ENCODE measurements at places on chromosomes 3 and 15. TPM values are rescaled to one million over a fixed set of nuclear protein-coding genes. Genes with fewer than 3 reads are reported as not detected.

Gene GOLGA6L7
- polyA plus RNA-seq: not detected

DNA sequence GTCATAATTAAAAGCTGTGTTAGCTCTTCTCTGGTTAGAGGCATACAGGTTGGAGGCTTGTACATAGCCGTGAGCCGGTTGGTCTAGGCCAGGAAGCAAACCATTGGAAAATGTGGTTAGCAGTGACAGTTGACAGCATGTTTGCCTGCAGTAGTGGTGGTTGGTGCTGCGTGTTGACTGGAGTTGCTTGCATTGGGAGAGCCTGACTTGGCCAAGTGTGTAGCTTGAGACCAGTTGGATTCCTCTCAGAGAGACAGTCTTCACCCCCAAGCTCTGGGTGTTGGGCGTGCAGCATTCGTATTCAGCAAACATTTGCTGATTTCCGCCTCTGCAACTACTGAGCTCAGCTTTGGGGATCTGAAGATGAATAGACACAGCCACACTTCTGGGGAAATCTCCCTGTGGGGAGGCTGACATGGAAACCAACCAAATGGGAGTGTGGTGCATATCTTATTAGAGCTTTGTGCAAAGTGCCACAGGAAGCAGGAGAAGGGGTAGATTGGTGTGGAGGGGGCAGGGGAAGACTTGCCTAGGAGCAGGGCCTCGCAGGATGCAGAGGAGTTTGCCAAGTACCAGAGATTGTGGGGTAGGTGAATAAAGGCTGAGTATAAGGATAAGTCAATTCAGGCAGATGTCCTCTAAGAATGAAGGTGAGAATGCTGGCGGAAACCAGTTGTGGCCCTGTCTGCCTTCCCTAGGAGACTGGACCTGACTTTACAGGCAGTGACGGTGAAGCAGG, 83.5 kb downstream of the IGF1R start:
- no peak overlapping the region for H3K4me3 ChIP-seq
- peaks cover 36% of the 10 kb centered on the region for H3K4me1 ChIP-seq
- no peaks in the 10 kb centered on the region for H3K36me3 ChIP-seq
- no peak for DNase-seq
- H3K27me3 ChIP-seq: no peaks in the 10 kb centered on the region

DNA sequence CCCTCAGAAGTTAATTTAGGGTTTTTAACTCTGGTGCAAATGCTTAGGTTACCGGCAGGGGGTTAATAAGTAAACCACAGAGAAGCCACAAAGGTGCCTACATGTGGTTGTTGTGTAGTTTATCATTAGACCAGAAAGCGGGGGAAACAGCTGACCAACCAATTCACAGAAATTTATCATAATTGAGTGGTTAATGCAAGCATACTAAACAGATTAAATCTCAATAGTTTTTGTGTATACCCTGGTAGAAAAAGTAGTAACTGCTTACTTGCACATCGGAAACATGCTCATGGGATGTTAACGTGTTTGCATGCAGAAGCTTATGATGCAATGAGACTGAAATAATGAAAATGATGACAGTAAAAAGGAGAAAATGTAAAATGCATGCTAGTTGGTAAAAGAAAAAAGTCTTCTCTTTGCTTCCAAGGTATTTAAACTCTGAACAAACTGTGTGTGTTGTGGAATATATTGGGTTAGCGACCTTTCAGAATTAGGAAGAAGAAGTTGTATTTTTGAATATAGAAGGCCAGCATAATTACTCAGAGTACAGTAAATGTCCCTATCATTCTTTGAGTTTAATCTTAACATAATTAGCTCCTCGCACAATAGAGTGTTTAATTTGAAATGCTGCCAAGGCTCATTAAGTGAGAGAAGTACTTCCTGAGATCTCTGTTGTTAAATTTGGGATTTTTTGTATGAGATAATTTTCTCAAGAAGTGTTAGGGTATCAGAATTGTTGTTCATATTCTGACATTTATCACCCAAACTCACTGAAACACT, 316.2 kb downstream of the PTPRG start:
- H3K4me3 ChIP-seq: no peak overlapping the region
- no peak for DNase-seq
- peaks cover 8% of the 10 kb centered on the region for H3K4me1 ChIP-seq
- no peak overlapping the region for H3K27ac ChIP-seq
- no peaks in the 10 kb centered on the region for H3K36me3 ChIP-seq

- H3K4me3 ChIP-seq: no peak overlapping the region
- H3K27me3 ChIP-seq: no peaks in the 10 kb centered on the region
- no peak overlapping the region for H3K27ac ChIP-seq
Observed at GRCh38 chr3:28799084-28799483, 450.5 kb upstream of the AZI2 start.

- no peak for DNase-seq
- H3K27ac ChIP-seq: no peak overlapping the region
- no peaks in the 10 kb centered on the region for H3K27me3 ChIP-seq
- H3K36me3 ChIP-seq: peaks cover 9% of the 10 kb centered on the region
- H3K4me1 ChIP-seq: no peaks in the 10 kb centered on the region
Observed at GRCh38 chr15:73983211-73983727, 8.8 kb downstream of the STOML1 start.

DNA sequence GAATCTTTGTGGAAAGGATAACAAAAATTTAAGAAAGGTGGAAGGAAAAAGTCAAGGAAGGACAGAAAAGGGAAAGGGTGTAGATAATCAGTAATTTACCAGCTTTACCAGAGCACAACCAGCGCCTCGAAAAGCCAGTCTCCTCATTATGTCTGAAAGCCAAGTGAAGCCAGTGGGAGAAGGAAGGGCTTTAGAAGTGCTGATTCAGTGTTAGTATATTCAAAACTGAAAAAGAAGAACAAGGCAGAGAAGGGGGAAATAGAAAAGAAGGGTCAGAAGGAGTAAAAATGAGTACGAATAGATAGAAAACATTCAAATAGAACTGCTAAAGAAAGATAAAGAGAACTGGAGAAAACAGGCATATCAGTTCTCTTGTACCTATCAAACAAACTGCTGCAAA, 4.1 kb downstream of the PBRM1 start:
- H3K4me1 ChIP-seq: peaks cover 39% of the 10 kb centered on the region
- H3K27ac ChIP-seq: peak overlapping the region; percentile 64
- H3K36me3 ChIP-seq: peaks cover 18% of the 10 kb centered on the region
- H3K4me3 ChIP-seq: no peak overlapping the region
- peaks cover 12% of the 10 kb centered on the region for H3K27me3 ChIP-seq

Gene CHL1
- not detected for polyA plus RNA-seq

- H3K27me3 ChIP-seq: no peaks in the 10 kb centered on the region
- H3K4me3 ChIP-seq: no peak overlapping the region
- no peak overlapping the region for H3K27ac ChIP-seq
- no peaks in the 10 kb centered on the region for H3K4me1 ChIP-seq
- no peak for DNase-seq
Observed at GRCh38 chr3:78668302-78668701, 1099.5 kb downstream of the ROBO1 start.

GRCh38 chr15:62928242-62928999, 114.1 kb upstream of the TPM1 start:
- no peak overlapping the region for H3K27ac ChIP-seq
- H3K4me1 ChIP-seq: no peaks in the 10 kb centered on the region
- H3K4me3 ChIP-seq: no peak overlapping the region
- no peaks in the 10 kb centered on the region for H3K36me3 ChIP-seq

- no peaks in the 10 kb centered on the region for H3K4me1 ChIP-seq
- no peak overlapping the region for H3K4me3 ChIP-seq
- H3K27me3 ChIP-seq: peaks cover 5% of the 10 kb centered on the region
- H3K36me3 ChIP-seq: no peaks in the 10 kb centered on the region
- DNase-seq: no peak
- no peak overlapping the region for H3K27ac ChIP-seq
Observed at GRCh38 chr3:179297971-179298725, 24.7 kb upstream of the ZNF639 start.

DNA sequence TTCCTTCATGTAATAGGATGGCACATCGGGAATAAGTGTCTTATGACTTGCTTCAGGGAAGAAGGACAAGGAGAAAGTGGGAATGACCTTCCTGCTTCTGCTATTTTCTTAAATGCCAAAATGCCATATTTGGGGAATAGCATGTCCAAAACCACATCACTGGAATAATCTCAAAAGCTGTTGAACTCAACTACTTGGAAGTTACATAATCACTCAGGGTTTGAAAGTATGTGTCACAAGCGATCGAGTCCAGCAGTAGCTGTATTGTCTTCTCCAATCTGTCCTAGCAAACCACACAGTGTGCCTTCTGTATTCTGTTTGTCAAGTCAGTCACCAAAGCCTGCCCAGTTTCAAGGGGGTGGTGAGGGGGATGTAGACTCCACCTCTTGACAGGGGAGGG, 58.3 kb upstream of the GADL1 start:
- H3K27ac ChIP-seq: no peak overlapping the region
- H3K36me3 ChIP-seq: no peaks in the 10 kb centered on the region
- DNase-seq: no peak

DNA sequence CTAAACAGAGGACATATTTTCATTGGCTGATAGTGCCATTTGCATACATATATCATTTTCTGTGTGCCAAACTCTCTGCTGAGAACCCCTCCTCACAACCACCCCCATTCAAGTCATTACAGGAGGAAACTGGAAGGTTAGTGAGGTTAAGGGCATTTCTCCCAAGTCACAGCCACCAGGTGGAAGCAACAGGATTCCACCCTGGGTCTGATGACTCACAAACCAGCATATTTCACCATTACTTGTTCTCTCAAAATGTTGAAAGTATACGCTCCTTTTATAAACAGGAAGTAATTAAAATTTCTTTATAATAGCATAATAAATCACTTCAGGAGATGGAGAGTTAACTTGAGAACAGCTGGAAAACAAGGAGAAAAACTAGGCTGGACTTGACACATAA, 398.6 kb upstream of the WNT5A start:
- peaks cover 1% of the 10 kb centered on the region for H3K27me3 ChIP-seq
- H3K4me1 ChIP-seq: no peaks in the 10 kb centered on the region
- no peak overlapping the region for H3K27ac ChIP-seq
- DNase-seq: no peak
- H3K36me3 ChIP-seq: no peaks in the 10 kb centered on the region

GRCh38 chr15:99507504-99508310, 58.1 kb upstream of the MEF2A start:
- peak overlapping the region; percentile 68 for H3K27ac ChIP-seq
- H3K27me3 ChIP-seq: peaks cover 9% of the 10 kb centered on the region
- peak overlapping the region; percentile 53 for H3K4me3 ChIP-seq
- peaks cover 60% of the 10 kb centered on the region for H3K4me1 ChIP-seq

Gene PAK6
- 2.0 TPM for polyA plus RNA-seq

Gene HACD2
- polyA plus RNA-seq: 37.0 TPM

GRCh38 chr3:30890907-30891306, 3.6 kb downstream of the GADL1 start:
- no peak overlapping the region for H3K27ac ChIP-seq
- DNase-seq: no peak
- H3K4me3 ChIP-seq: no peak overlapping the region
- peaks cover 19% of the 10 kb centered on the region for H3K4me1 ChIP-seq

Gene CHAC1
- 0.77 TPM for polyA plus RNA-seq

GRCh38 chr3:108473711-108474110, 36.7 kb downstream of the MYH15 start:
- H3K4me3 ChIP-seq: no peak overlapping the region
- DNase-seq: no peak
- H3K27me3 ChIP-seq: peaks cover 13% of the 10 kb centered on the region
- no peak overlapping the region for H3K27ac ChIP-seq

Gene ARL14
- not detected for polyA plus RNA-seq

Gene KCNMB3
- 0.20 TPM for polyA plus RNA-seq

- H3K36me3 ChIP-seq: no peaks in the 10 kb centered on the region
- H3K4me3 ChIP-seq: no peak overlapping the region
- H3K4me1 ChIP-seq: no peaks in the 10 kb centered on the region
Observed at GRCh38 chr15:31153531-31153930, 52.0 kb upstream of the TRPM1 start.

Gene TMC3
- 0.07 TPM for polyA plus RNA-seq

GRCh38 chr15:98442379-98442833, 205.9 kb upstream of the IGF1R start:
- peaks cover 12% of the 10 kb centered on the region for H3K27me3 ChIP-seq
- no peak overlapping the region for H3K27ac ChIP-seq
- H3K36me3 ChIP-seq: no peaks in the 10 kb centered on the region
- DNase-seq: peak; percentile 37
- no peak overlapping the region for H3K4me3 ChIP-seq
- peaks cover 2% of the 10 kb centered on the region for H3K4me1 ChIP-seq

GRCh38 chr3:43286841-43287499, 630 bp downstream of the SNRK start:
- DNase-seq: peak; percentile 24
- H3K27ac ChIP-seq: peak overlapping the region; percentile 96
- H3K36me3 ChIP-seq: peaks cover 3% of the 10 kb centered on the region

Gene UTS2B
- polyA plus RNA-seq: not detected

Gene CFAP100
- not detected for polyA plus RNA-seq

GRCh38 chr15:63677778-63678177, 80.6 kb downstream of the FBXL22 start:
- H3K4me1 ChIP-seq: peaks cover 5% of the 10 kb centered on the region
- peak overlapping the region; percentile 36 for H3K27ac ChIP-seq
- H3K27me3 ChIP-seq: no peaks in the 10 kb centered on the region
- H3K4me3 ChIP-seq: no peak overlapping the region

GRCh38 chr3:178492491-178492890, 43.7 kb upstream of the KCNMB2 start:
- H3K27ac ChIP-seq: no peak overlapping the region
- no peak overlapping the region for H3K4me3 ChIP-seq
- no peaks in the 10 kb centered on the region for H3K4me1 ChIP-seq

DNA sequence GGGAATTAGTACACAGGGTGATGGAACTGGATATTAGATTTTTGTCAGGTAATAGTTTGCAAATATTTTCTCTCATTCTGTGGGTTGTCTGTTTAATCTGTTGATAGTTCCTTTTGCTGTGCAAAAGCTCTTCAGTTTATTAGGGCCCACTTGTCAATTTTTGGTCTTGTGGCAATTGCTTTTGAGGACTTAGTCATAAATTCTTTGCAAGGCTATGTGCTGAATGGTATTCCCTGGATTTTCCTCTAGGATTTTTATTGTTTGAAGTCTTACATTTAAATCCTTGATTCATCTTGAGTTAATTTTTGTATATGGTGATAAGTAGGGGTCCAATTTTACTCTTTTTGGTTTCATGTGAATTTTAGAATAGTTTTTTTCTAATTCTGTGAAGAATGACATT, 111.3 kb downstream of the ARRDC4 start:
- H3K4me3 ChIP-seq: no peak overlapping the region
- H3K27ac ChIP-seq: no peak overlapping the region
- no peaks in the 10 kb centered on the region for H3K36me3 ChIP-seq
- peaks cover 2% of the 10 kb centered on the region for H3K27me3 ChIP-seq
- DNase-seq: no peak

DNA sequence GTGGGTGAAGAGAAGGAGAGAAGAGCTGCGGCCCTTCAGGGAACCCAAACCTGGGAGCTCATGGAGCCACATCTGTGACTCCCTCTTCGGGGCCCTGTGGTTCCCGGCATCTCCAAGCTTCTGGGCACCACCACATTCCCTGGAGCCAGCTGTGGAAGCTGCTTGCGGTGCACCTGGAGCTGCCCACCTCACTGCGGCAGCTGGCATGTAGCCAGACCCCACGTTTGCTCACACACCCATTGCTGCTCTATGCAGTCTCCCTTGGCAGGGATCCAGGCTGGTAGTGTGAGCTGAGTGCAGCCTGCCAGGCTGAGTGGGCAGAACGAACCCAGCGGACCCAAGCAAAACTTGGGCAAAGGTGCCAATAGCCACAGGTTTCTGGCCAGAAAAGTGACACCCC, 16.8 kb upstream of the PLA2G4E start:
- no peaks in the 10 kb centered on the region for H3K27me3 ChIP-seq
- no peak overlapping the region for H3K27ac ChIP-seq
- DNase-seq: no peak
- H3K4me1 ChIP-seq: no peaks in the 10 kb centered on the region

All from immature natural killer cell (primary cell).